ENCODE measurements at places on chromosomes 2 and 18.

DNA sequence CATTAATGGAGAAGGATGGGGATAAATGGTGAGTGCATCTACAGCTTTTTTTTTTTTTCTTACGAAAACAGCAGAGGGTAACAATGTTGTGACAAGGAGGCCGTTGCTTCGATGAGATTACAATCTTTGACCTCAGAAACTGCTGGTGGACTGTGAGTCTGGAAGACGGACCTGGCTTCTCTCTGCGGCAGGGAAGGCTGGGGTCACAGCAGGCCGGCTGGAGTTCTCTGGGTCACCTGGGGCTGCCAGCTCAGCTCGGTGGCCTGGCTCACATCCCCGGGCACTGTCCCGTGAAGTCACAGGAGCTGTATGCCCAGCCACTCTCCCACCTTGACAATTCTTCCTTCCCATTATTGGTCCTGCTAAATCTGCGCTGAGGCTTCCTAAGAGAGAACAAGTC, 160.8 kb downstream of the ACKR3 start:
- DNase-seq, result no peak

DNA sequence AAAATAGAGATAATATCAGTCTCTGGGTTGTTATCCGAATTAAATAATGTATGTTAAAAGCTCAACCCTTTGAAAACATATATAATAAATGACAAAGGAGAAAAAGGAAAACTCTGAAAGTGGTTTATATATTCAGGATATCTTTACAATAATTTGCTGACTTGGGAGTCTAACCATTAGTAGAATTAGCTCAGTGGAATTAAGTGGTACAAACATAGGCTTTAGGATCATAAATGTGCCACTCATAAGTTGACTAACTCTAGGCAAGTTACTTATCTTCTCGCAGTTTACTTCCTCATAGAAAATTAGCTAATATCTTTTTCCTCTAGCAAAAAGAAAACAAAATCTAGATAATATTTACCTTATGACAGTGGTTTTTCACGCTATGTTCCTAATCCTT, 44.6 kb downstream of the HEATR5B start:
- no peak for DNase-seq

DNA sequence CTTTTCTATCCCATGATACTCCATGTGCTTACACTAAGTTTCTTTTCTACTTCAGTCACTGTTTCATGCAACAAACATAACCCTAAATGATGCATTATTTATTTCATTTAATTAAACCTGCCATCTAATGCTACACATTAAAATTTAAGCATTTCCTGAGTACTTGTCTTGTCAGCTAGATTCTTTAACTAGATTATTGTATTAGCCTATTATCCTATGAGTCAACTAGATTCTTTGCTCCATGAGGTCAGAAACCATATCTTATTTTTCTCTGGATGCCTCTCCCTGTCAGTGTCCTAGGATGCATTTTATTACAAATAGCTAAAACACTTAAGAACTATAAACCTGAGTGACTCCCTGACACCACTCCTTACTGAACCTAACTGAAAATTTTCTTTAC, 652.4 kb downstream of the SLC4A3 start:
- no peak for DNase-seq

DNA sequence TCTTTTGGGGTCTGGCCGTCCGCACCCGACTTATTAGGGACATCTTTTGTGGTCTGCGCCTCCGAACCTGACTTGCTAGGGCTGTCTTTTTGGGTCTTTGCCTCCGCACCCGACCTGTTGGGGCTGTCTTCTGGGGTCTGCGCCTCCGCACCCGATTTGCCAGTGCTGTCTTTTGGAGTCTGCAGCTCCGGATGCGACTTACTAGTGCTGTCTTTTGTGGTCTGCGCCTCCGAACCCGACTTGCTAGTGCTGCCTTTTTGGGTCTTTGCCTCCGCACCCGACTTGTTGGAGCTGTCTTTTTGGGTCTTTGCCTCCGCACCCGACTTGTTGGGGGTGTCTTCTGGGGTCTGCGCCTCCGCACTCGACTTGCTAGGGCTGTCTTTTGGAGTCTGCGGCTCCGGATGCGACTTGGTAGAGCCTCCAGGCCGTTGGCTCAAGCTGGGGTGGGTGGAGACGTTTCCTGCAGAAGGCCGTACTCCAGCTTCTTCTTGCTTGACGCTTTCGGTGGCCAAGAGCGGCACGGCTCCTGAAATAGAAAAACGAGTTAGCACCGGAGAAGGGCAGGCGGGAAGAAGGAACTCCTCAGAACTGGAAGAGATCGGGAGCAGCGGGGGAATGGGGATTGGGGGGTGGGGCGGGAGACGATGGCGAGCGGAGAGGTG, 498 bp downstream of the TGOLN2 start:
- no peak for DNase-seq

Data from eye (tissue), 1 donor.